ENCODE measurements at places on chromosomes 7 and 10.

DNA sequence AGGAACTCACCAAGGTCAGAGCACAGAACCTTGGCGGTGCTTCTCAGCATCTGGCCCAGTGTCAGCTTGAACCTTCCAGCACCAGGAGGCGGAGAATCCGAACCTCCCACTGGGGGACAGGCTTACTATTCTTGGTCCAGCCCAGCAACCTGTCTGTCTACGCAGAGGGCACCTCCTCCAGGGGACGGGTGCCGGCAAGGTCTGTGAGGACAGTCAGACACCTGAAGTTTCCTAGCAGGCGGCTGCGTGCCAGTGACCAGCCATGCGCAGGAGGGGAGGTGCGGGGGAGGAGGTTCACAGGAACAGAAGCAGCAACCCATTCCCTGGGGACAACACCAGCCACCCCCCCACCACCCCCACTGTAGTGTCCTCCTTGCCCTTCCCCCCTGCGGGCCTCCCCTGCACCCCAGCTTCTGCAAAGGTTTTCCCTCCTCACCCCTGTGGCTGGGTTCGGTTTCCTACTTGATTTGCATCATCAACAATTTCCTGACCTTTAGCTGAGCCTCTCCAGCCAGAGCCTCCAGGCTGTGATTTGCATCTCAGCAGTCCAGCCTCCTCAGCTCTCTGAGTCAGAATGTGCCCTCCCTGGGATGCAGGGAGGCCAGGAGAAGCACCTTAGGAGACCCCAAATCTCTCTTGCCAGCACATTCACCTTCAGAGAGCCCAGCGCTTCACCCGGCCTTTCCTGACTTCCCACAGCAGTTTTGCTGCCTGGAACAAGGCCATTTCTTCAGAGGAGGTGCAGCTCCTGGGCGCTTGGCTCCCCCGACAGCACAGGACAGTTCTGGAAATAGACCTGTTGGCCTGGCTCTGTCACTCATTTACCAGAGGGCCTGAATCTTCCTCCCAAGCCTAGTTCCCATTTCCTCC lies 107.5 kb upstream of the NPS start:
- no peak for DNase-seq

GRCh38 chr7:47710201-47710935 lies 128.5 kb upstream of the TNS3 start:
- no peak for DNase-seq

- no peak for DNase-seq
These were observed 144.9 kb downstream of the GRID1 start for GRCh38 chr10:86221442-86222335.

DNA sequence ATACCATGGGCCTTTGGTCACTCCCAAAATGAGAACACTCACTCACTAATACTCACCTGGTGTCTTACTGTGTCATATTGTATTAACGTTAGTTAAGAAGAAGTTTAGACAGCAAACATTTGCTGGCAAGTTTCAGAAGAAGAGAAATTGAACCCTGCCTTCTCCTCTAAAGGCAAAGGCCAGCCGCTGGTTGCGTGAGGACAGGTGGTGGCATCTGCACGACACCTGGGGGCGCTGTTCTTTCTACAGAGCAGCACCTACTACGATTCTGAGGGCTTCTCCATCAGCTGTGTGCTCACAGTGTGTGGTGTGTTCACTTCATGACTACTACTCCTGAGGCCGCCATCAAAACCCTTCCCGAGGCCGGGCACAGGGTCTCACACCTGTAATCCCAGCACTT lies 17.9 kb upstream of the CLEC2L start:
- DNase-seq: no peak

DNA sequence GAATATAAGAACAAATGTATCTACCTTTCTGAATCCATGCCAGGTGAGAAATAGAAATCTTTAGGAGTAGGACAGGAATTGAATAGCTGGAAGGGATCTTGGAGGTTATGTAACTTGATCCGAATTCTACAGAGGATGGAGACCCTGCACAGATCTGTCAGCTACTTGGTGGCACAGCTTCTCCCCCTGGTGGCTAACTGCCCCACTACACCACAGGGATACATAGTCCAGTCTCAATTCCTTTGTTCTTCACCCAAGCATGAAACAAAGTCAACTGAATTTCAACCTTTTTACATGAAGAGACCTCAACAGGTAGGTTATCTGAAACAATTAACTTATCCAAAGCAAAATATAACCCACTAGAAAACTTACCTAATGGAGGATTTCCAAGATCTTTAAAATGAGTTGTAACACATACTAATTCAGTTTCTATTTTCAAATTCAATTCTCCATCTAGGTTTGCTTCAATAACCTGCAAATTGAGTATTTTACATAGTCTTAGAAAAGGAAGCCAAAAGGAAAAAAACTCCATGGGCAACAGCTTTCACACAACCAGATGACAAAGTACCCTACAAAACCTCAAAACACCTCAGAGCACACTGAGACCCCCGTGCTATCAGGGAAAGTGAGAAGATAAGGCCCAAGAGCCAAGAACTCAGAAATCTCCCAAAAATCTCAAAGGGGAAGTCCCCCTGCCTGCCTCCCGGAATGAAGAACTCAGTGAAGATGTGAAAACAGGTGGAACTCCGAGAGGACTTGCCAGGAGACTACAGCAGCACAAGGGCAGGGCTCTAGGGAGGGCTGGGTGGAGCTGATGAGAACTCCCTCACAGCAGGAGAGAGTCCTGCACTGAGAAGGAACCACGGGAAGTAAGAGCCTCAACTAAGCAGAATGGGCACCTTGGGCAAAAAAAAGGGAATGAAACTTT lies 10.3 kb downstream of the HUS1 start:
- DNase-seq: peak; percentile 45

GRCh38 chr10:22250897-22251660 lies 33.3 kb upstream of the EBLN1 start:
- DNase-seq: no peak

DNA sequence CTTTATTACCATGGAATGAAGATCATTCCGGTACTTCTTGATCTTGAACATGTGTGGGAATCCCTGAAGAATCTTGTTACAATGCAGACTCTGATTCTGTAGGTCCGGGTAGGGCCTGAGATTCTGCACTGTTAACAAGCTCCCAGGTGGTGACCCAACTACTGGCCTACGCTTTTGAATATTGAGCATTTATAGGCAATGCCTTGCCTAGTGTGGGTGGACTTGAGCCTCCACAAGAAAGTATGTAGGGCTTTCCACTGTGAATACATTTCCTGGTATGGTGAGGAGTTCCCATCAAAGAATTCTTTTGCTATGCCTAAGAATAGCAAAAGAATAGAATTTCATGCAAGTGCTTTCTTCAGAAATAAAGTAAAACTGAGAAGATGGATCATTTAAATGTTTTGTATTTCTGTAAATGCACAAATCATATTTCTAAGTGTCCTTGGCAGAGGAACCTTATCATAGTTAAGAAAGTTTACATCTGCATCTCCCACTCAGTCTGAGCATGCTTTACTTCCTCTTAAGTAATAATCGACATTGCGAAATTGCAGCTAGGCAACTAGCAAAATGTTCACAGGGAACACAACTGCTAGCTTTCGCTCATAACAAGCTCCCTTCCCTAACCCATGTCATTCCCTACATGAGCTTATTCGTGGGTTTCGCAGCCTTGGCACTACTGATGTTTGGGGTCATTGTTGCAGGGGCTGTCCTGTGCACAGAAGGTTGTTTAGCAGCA lies 71.4 kb downstream of the AHR start:
- no peak for DNase-seq

GRCh38 chr10:86402283-86402941 lies 35.8 kb upstream of the GRID1 start:
- no peak for DNase-seq

GRCh38 chr10:73899423-73899822 lies 11.5 kb upstream of the PLAU start:
- DNase-seq: no peak

DNA sequence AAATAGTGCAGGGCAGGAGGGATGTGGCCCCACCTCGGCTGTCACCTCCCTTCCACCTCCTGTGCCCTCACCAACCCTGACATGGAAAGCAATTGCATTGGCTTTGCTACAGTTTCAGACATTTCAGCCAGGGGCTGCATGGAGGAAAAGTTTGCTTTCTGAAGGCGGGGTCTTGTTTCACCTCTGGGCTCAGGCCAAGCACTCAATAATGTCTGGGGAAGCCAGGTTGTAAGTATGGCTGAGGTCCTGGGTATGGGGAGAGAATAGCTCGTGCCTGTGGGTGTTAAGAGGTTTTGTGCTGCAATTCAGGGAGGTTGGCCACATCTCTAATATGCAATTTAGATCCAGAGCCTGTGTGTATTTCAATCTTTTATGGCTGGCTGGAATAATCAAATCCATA lies 238.4 kb upstream of the MKI67 start:
- no peak for DNase-seq

GRCh38 chr7:947391-948210 lies 6.9 kb downstream of the ADAP1 start:
- DNase-seq: no peak

DNA sequence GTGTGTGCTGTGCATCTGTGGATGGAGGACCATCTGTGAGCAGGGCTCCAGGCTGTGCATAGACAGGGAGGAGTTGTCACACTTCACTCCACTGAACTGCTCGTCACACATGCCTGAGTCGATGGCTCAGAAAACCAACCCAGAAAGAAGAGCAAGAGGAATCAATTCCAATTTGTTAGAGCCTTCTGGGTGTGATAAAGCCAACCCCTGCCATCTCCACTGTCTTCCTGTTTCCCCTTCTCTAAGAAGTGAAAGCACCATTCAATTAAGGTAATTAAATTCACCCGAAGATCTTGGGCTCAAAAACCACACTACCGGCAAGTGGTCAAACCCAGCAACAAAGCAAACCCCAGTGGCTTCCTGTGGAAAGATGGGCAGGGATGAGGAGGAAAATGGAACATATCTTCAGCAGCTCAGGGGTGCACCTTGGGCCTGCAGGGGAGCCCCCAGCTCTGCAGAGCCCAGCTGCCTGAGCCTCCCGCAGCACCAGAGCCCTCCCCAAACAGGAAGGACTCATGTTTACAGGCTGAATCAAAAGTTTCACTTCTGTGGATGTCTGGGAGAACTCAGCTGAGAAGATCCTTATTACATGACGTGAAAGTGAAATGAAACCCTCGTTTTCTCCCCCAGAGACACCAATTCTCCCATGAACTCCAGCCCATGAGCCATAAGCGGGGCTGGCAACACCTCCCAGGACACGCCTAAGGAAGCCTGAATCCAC lies 10.9 kb downstream of the C10orf71 start:
- no peak for DNase-seq

DNA sequence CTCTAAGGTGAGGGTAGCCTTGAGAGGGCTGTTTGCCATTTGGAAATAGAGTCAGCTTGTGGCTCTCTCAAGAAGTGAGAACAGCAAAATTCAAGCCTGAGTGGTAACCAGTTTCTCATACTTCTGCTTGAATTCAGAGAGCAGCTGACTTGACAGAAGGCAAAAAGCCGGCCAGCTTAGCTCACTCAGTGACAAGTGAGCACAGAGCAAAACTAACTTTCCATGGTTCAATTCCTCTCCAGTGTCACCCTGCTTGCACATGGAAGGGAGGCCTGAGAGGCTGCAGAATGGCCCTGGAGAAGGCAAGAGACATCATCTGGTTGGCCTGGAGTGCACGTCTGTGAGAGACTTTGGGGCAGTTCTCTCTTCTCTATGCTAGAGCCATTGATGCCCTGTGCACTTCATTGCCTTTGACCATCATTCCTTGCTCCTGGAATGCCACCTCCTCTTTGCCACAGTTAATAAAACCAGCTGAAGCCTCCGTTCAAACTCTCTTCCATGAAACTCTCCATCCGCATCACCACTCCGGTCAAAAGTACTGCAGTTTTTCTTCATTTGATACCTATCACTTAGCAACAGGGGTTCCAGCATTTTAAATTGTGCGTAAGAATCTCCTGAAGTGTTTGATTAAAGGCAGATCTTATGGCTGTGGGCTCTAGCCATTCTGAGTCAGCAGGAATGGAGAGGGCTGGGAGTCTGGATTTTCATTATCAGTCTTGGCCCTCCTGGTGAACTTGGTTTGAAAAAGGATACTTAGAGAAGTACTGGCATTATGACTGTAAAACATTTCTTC lies 69.8 kb upstream of the PIK3CG start:
- no peak for DNase-seq

GRCh38 chr10:101301111-101301731 lies 52.7 kb upstream of the BTRC start:
- no peak for DNase-seq

DNA sequence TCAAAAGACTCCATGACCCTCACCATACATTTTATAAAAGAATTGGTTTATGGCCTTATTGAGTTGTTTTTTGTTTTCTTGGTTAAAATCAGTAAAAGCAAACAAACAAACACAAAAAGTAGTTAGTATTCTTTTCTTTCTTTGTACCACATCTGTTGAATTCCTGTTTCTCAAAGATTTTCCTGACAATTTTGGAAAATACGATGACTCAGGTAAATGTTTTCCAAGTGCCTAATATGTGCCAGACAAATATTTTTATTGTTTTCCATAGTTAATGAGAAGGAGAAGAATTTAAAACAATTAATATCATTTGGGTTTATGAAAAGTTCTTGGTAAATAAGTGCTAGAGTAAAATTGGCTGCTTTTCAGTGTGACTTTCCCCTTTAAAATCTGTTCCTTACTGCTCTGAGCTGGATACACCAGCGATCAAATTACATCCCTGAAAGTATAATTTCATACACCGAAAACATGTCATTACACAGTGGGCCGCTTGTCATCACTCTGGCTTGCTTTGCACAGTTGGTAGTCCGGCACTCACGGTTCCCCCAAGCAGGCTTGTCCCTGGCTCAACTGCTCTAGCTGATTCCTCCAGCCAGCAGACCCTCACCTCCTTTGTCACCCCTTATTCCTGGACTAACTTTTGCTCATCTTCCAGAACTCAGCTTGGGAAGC lies 80.5 kb downstream of the TBXAS1 start:
- DNase-seq: no peak

DNA sequence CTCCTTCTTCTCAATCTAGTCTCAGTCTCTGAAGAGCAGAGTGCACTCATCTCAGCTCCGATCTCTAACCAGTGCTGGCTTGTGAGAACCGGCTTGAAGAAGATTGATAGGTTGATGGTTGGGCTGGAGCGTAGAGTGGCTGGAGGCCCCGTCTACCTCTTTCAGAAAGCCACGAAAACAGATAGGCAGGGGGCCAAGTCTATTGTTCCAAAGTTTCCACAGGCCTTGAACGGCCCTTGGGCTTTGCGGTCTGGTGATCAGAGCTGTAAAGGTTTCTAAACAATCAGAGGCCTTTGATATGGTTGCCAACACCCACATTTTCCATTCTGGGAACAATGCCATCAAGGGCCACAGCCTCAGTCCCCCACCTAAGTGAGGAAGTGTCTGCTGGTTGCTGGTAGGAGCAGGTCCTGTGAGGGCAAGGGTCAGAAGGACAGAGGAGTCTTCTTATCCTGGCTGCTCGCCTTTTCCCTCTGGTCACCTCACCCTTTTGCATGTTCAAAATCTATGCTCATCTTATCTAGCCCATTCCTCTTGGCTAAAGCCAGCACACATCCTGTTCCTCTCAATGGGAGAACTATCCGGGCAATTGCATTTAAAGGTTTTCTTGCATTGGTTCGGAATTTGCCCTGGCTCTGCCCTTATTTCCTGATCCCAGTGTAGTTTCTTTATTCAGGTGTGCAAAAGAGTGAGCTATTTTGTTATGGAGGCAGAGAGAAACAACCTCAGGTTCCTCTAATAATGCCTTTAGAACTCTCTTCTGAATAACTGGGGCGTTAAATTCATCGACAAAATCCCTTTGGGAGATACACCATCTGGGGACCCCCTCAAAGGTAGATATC lies 70.3 kb upstream of the KMT2E start:
- peak; percentile 17 for DNase-seq

Data from activated naive CD4-positive, alpha-beta T cell (primary cell).